AG04449 (cell line): ENCODE measurements at places on chromosomes 7 and 10.

DNA sequence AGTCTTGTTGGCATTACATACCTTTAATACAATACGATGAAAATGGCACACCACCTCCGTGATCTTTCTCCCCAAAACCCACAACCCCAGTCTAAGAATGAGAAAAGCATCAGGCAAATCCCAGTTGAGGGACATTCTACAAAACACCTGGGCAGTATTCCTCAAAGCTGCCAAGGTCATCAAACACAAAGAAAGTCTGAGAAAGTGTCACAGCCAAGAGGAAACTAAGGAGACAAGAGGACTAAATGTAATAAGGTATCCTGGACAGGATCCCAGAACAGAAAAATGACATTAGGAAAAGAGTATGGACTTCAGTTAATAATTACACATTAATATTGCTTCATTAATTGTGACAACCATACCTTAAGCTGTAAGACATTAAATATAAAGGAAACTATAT is 14.5 kb upstream of the FRMD4A start:
- DNase-seq, result no peak

DNA sequence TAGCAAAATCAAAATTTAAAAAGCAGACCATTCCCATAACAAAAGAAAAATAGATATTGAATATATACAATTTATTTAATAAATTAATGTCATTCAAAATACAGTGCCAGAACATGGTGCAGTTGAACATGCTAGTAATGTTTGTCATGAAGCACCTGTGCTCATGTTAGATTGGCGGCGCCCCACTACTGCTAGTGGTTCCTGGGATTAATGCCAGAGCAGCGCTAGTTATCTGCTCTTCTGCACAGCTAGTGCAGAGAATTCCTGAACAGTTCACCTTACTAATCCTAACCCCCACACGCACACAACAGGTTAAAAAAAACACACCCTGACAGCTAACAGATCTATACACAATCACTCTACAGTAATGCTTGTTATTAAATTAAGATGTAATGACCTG is 23.4 kb downstream of the KBTBD2 start:
- DNase-seq, result no peak

DNA sequence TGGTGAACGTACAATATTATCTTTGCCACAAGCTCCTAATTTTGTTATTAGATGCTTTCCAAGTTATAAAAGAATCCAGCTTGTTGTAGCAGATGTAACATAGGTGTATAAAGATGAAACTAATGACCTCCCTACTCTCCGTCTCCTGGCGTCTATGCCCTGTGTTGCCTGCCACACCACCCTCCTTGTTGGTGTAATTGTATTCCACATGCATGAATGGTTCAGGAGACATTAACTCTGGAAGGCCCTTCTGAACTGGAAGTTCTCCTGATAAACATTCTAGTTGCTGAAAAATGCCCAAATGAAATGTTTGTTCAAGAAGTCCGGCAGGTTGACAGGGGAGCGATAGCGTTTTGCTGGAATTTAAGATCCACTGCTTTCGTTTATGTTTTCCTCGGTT is 53.9 kb upstream of the SEPHS1 start:
- no peak for DNase-seq

DNA sequence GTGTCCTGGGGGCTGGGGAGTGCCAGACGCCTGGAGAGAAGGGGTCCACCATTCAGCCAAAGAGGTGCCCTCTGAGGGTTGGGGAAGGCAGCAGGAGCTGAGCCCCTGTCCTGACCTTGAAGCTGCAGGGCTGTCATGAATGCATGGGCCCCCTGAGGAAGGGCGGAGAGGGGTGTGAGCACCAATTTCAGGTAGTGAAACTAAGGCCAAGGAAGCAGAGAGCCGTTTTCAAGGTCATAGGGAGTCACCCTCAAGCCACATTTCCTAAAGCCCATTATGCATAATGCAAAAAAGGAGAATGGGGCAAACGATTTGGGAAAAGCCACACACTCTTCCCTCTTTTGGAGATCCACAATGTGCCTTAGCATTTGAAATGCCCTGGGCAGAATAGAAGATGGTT is 37.2 kb downstream of the FIGNL1 start:
- no peak for DNase-seq

GRCh38 chr7:82625377-82625776 is 181.8 kb upstream of the CACNA2D1 start:
- no peak for DNase-seq

DNA sequence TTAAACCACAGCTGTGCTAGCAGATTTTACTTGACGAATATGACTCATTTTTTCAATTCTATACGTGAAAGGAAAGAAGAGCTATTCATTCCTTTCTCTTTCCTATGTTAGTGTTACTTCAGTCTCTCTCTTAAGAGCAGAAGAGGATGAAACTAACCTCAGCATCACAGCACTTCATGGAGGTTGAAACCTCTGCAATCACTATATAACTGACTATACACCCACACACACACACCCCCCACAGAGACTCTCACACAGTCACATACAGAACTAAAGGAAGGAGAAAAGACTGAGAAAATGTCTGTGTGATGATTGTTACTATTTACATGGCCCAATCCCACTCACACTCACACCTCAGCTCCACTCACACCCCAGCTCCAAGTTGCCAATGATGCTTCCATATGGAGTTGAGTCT is 104.2 kb downstream of the KIF20B start:
- no peak for DNase-seq

GRCh38 chr10:4170633-4171314 is 385.8 kb upstream of the KLF6 start:
- DNase-seq, result no peak

GRCh38 chr10:45509491-45509890 is 135.5 kb downstream of the ALOX5 start:
- DNase-seq, result no peak

GRCh38 chr7:29258951-29259350 is 64.4 kb downstream of the CHN2 start:
- no peak for DNase-seq

DNA sequence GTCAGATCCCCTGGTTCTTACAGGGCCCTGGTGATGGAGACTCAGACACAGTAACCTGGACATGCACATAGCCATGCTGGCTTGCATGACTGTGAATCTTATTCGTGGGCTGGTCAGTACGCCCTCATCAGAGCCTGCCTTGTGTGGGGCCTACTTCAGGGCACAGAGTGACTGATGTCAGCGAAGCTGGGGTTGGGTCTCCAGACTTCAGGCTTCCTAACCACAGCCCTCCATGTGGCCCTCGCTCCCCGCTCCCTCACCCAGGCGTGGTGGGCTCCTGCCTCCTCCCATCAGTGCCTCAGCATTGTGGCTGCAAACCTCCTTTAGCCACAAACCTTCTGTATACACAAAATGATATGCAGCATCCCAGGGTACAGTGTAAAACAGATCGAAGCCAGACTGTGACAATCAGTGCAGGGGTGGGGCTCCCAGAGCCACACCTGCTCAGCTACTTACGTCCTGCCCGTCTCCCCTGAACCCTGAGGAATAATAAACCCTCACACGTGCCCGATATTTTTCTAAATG is 7.1 kb upstream of the C10orf105 start:
- no peak for DNase-seq

- no peak for DNase-seq
Measured at GRCh38 chr10:43774234-43774769, 125.6 kb upstream of the ZNF32 start.

DNA sequence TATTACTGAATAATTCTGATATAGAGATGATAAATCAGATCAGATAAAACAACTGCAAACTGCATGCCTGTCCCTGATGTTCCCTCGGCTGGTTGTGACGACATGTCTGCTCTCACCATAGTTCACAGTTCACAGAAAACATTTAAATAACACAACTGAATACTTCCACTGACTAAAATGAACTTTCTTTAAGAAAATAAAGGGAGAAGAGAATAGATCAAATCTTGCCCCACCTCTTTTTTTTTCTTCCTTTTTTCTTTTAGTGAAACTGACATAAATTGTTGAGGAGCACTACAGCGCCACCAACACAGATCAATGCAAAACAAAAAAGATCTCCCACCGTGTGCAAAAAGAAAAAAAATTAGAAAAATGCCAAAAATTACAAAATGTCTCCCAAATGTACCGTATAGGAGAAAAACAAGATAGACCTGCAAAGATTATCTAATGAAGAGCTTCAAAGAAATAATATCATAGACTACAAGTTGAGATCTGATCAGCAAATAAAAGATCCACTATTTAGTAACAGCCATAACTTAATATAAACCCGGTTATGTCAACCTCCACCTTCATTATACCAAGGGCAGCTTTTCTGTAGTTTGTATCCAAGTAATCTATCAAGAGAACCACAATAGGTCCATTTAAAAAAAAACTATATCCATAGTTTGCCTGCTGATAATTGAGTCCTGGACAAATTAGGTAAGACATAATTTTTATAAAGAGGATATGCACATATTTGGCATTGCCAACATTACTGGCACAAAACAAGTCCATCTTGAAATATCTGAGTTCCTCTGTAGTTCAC is 30.7 kb upstream of the EPC1 start:
- no peak for DNase-seq

DNA sequence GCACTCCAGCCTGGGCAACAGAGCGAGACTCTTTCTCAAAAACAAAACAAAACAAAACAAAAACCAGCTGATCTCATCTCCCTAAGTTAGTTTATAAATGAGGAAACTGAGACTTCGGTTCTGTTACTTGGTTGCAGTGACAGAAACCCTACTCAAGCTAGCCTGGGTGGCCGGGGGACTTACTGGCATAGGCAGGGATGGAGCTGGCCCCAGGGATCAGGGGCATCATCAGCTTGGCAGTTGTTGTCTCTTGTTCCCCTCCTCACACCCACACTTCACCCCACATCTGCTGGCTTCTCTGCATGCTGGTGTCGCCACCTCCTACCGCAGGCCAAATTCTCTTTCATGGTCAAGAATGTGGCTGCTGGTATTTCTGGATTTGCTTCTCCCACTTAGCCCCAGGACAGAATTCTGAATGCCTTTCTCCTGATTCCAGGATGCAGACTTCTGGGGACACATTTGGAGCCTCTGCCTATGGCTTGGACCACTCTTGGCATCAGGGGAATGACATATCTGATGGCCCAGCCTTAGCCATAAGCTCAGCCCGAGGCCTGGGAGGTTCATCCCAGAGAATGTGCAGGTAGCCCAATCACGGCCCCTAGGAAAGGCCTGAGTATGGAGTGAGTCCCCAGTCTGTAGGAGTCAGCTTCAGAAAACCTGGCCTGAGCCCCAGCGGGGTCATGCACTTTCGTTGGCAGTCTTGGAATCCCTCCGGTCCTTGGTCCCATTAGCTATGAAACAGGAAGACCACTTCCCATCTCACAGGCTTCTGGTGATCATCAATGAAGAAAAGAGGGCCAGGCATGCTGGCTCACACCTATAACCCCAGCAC is 41.6 kb upstream of the CTBP2 start:
- DNase-seq, result no peak

- DNase-seq, result no peak
Measured at GRCh38 chr7:25405736-25406135, 177.4 kb upstream of the NPVF start.

- DNase-seq, result no peak
Measured at GRCh38 chr7:16935341-16935735, 53.6 kb upstream of the AGR3 start.

GRCh38 chr10:123512901-123513775 is 153.0 kb upstream of the GPR26 start:
- no peak for DNase-seq

DNA sequence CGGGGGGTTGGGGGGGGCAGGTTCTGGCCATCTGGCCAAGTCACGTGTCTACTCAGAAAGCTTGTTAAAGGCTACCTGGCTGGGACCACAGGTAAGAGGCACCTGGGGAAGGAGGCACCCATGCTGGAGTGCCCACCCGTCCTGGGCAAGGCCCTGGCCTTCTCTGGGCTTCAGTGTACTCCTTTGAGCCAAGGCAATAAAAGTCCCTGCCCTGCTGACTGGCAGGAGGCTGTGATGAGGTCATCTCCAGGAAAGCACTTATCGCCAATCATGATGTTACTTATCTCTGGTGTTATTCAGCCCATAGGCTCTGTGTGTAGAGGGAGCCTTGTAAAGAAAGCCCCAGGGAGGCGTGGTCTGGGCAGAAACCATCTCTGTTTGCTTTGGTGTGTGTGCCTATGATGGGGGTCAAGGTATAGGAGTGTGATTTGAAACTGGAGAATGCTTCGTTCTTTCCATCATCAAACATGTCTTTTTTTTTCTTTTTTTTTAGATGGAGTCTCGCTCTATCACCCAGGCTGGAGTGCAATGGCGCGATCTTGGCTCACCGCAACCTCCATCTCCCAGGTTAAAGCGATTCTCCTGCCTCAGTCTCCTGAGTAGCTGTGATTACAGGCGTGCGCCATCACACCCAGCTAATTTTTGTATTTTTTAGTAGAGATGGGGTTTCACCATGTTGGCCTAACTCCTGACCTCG is 2.5 kb upstream of the CLDN4 start:
- no peak for DNase-seq

- DNase-seq, result no peak
Measured at GRCh38 chr7:142313528-142313927, 55.7 kb upstream of the PRSS58 start.

DNA sequence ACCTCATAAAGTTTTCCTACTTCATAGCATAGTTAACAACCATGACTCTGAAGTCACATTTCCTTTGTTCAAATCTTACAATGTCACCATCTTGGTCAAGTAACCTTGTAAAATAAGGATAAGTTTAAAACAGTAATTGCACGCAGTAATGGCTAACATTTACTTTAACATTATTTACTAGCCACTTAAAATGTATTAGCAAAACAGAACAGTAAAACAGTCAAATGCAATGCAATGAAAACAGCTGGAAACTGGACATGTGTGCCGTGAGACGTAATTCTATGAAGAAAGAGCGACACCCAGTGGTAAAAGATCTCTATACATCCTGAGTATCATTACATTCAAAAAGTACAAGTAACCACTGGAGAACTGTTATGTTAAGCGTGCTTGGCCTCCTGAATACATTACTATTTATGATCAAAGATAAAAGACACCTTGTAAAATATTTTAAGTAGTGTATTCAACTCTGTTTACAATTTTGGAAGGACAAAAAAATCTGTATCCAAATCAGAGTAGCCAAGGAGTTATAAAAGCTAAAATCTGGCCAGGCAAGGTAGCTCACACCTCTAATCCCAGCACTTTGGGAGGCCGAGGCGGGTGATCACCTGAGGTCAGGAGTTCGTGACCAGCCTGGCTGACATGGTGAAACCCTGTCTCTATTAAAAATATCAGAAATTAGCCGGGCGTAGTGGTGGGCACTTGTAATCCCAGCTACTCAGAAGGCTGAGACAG is 27.2 kb downstream of the ATE1 start:
- peak; percentile 19 for DNase-seq

- DNase-seq, result peak; percentile 28
Measured at GRCh38 chr7:11182736-11183135, 209.1 kb downstream of the PHF14 start.

DNA sequence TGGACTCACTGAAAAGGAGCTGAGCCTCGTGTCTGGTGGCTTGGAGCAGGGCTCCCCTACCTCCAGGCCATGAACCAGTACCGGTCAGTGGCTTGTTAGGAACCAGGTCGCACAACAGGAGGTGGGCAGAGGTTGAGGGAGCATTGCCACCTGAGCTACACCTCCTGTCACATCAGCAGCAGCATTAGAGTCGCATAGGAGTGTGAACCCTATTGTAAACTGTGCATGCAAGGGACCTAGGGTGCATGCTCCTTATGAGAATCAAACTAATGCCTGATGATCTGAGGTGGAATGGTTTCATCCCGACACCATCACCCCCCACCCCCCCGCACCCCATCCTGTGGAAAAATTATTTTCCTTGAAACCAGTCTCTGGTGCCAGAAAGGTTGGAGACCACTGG is 50.4 kb downstream of the TSPAN15 start:
- no peak for DNase-seq

GRCh38 chr10:52836816-52837215 is 64.2 kb upstream of the MBL2 start:
- DNase-seq, result no peak

- DNase-seq, result no peak
Measured at GRCh38 chr7:142771353-142771723, 568 bp downstream of the PRSS2 start.
